ENCODE measurements at places on chromosomes 6 and 20.

DNA sequence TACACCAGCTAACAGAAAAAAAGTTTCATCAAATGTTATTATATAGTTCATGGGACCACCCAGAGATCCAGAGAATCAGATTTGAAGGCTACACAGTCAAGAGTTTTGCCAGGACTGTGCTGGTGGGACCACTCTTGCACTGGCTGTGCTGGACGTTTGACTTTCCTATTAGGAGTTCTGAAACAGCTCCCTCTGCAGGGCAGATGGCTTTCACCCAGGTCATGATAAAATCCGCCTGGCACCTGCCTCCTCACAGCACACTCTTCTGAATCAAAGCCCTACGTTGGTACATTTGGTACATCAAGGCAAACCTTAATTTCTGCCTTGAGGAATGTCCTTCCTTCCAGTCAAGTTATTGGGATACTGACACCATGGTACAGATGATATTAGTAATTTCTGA lies 302.1 kb downstream of the ZNF217 start:
- no peak for DNase-seq

DNA sequence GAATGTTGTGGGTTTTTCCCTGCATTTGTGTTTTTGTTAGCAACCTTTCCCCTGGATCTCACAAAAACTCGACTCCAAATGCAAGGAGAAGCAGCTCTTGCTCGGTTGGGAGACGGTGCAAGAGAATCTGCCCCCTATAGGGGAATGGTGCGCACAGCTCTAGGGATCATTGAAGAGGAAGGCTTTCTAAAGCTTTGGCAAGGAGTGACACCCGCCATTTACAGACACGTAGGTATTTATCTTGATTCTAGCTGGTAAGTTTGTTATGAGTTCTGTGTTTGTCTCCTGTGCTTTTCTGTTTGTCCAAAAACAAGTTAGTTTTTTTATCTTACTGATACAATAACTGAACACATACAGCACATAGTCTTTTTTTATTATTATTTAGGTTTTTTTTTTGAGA lies 3.0 kb downstream of the SLC25A27 start:
- no peak for DNase-seq

GRCh38 chr6:55011034-55011433 lies 163.3 kb upstream of the HCRTR2 start:
- no peak for DNase-seq

- DNase-seq: no peak
Observed at GRCh38 chr6:101232961-101233360, 160.5 kb upstream of the GRIK2 start.

DNA sequence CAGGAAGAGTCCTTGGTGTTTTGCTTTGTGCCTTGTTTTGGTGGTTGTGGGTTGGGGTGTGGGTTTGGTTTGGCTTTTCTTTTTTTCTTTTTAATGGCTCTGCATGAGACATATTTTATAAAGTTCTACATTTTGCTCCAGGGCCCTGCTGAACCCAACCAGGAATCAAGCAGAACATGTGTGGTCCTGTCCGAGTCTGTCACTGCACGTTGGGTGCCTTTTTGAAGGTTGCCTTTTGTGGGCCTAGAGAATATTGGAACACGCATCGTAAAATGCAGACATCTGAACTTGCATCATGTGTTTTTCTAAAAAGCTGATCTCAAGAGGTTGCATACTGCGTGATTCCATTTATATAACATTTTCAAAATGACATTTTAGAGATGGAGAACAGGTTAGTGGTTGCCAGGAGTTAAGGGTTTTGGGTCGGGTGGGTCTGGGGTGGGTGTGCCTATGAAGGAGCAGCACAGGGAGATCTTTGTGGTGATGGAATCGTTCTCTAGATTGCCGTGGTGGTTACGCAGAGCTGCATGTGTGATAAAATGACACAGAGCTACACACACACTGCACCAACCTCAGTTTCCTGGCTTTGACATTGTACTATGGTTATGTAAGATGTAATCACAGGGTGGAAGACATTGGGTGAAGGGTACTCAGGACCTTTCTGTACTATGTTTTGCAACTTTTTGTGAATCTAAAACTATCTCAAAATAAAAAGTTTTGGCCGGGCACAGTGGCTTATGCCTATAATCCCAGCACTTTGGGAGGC lies 80.2 kb downstream of the EYA2 start:
- DNase-seq: peak; percentile 37

All from suprapubic skin (tissue), 4 donors.